ENCODE measurements at places on chromosomes 5 and 9.
A peak's percentile ranks its signal among the peaks of the same experiment; 100 is the strongest.

DNA sequence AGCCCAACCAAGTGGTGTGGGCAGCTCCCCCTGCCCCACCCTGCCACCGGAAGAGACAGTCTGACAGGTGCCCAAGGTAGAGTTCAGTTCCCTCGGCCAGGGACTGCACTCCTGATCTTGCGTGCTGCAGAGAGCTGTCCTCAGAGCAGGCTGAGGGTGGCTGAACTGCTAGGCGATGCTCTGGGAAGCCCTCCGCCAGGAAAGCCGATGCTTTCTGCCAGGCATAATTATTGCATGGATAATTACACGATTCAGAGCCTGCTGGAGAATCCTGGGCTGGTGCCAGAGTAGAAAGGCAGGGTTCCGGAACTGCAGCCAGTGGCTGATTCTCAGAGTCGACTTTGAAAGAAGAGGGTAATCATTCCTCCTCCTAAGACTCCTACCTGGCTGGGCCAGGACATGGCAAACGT lies 19.3 kb downstream of the KCNIP1 start:
- DNase-seq: peak; percentile 95

DNA sequence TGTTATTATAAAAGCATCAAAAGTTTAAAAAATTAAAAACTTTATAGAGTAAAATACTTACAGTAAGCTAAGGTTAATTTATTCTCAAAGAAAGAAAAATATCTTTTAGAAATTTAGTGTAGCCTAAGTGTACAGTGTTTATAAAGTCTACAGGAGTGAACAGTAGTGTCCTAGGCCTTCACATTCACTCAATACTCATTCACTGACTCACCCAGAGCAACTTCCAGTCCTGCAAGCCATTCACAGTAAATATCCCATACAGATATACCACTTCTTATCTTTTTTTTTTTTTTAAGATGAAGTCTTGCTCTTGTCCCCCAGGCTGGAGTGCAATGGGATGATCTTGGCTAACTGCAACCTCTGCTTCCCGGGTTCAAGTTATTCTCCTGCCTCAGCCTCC lies 73.1 kb upstream of the FST start:
- no peak for DNase-seq

- no peak for DNase-seq
These were observed 496.9 kb upstream of the ADAMTS16 start for GRCh38 chr5:4643190-4643589.

GRCh38 chr5:144308906-144309670 lies 138.4 kb downstream of the KCTD16 start:
- no peak for DNase-seq

GRCh38 chr5:40006260-40006659 lies 581.5 kb upstream of the DAB2 start:
- DNase-seq: no peak

DNA sequence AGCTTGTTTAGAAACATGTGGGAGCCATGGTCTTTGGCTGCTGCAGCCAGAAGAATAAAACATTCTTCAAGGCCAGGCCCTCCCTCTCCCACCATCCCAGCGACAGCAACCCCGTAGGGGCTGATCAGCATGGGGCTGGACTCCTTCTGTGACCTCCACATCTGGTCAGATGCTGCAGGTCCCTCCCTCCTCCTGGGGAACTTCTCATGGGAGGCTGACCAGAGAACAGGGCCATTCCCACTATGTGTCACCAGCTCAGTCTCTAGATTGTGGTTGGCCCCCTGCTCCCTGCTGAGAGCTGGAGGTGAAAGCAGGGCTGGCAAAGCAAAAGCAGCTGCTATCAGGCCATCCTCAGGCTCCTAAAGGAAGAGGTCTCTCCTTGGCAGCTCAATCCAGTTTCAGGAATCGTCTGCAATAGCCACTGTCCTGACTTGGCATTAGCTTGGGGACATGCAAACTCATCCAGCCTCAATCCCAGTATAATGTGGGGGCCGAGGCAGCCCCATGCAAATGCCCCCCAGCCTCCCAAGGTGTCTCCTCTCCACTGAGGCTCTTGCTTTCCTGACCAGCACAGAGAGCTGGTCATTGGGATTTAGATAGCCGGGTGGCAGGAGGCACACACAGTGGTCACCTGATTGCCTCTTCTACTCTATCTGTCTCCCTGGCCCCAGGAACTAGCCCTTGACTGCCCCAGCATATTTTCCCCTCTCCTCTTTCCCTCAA lies 81.5 kb downstream of the NRG2 start:
- DNase-seq: no peak

GRCh38 chr5:111961862-111962261 lies 204.9 kb upstream of the NREP start:
- DNase-seq: no peak

- no peak for DNase-seq
These were observed 346.9 kb upstream of the TLE4 start for GRCh38 chr9:79224672-79225433.

All from spinal cord (tissue), 10 donors.